ENCODE measurements at places on chromosomes 7 and 10. TPM values are rescaled to one million over a fixed set of nuclear protein-coding genes. Genes with fewer than 3 reads are reported as not detected.

The TACC2 gene
- 21.2 TPM for polyA plus RNA-seq

The FAM3C gene
- 27.0 TPM for polyA plus RNA-seq

The AHR gene
- 1.1 TPM for polyA plus RNA-seq

The MCU gene
- polyA plus RNA-seq = 62.2 TPM

The ADAM22 gene
- 5.6 TPM for polyA plus RNA-seq

The PLXNA4 gene
- polyA plus RNA-seq = 0.44 TPM

The STAG3 gene
- 1.3 TPM for polyA plus RNA-seq

DNA sequence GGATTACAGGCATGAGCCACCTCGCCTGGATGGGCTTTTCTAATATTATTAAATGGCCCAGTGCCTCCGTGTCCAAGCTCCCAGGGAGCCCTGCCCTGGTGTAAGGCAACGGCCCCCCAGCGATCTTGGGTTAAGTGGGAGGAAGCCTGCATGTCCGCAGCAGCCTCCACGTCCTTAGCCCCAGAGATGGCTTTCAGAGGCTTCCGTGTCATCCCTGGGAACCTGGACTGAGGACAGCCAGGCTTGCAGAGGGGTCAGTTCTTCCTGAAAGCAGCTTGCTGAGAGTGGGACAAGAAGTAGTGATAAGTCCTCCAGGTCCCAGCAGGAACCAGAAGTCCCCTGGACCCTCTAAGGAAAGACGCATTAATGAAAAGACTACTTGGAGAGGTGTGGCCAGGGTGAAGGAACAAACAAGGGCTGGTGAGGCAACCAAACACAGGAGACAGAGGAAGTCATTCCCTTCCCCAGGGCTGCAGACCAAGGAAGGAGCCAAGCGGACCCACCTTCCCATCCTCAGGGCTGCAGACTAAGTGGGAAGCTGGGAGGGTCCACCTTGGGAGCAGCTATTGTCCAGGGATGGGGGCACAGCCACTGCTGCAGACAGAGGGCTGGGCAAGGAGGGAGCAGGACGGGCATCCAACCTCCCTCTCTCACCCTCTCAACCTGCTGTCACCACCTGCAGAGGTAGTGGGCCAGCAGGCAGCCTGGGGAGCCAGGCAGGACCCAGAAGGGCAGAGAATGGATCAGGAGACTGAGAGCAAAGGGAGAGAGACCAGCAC is 13.0 kb upstream of the INSIG1 start:
- H3K4me1 ChIP-seq = peaks cover 4% of the 10 kb centered on the region
- H3K27me3 ChIP-seq = no peaks in the 10 kb centered on the region
- H3K27ac ChIP-seq = no peak overlapping the region
- no peaks in the 10 kb centered on the region for H3K36me3 ChIP-seq

DNA sequence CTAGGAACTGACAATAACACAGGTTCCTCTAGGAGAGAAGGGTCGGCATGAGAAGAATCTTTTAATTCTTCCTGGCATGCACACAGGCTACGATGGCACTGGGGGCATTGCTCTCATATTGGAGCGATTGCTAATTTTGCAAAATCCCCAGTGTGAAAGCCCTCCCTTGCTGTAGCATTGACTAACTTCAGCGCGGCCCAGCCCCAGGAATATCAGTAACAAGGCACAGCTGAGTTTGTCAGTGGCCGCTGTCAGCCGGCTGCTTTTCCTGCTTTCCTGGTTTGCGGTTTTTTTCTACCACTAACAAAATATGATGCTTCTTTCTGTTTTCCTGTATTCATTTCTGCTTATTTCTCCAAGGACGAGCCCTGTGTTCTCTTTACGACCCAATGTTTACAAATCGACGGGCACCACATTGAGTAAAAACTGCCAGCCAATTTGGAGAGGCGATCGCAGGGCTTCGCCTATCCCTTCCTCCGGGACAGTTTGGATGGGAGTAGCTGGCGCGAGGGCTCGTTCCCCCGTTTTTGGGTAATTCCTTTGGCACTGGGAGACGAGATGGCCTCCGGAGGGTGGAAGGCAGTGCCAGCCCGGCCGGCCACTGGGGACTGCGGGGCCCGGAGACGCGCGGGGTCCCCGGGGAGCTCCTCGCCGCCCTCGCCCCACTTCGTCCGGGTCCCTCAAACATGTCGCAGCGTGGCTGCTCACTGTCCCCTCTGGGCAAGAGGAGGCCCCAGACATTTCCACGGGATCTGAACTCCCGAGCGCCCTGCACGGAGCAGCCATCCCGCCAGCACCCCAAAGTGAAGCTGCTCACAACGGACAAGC is 967 bp downstream of the ADARB2 start:
- DNase-seq = no peak
- peaks cover 28% of the 10 kb centered on the region for H3K27me3 ChIP-seq
- no peak overlapping the region for H3K27ac ChIP-seq
- no peaks in the 10 kb centered on the region for H3K36me3 ChIP-seq
- H3K4me1 ChIP-seq = peaks cover 3% of the 10 kb centered on the region
- peak overlapping the region; percentile 56 for H3K4me3 ChIP-seq

- H3K4me3 ChIP-seq = no peak overlapping the region
- H3K27me3 ChIP-seq = no peaks in the 10 kb centered on the region
- DNase-seq = no peak
- peaks cover 6% of the 10 kb centered on the region for H3K4me1 ChIP-seq
- H3K36me3 ChIP-seq = no peaks in the 10 kb centered on the region
These were observed 3.5 kb upstream of the TCAF1 start for GRCh38 chr7:143905509-143905908.

GRCh38 chr7:11379641-11380040 is 406.0 kb downstream of the PHF14 start:
- H3K36me3 ChIP-seq = no peaks in the 10 kb centered on the region
- H3K4me1 ChIP-seq = no peaks in the 10 kb centered on the region
- no peak for DNase-seq
- no peak overlapping the region for H3K4me3 ChIP-seq
- no peaks in the 10 kb centered on the region for H3K27me3 ChIP-seq

- H3K4me3 ChIP-seq = no peak overlapping the region
- H3K27ac ChIP-seq = no peak overlapping the region
- H3K4me1 ChIP-seq = peaks cover 29% of the 10 kb centered on the region
- DNase-seq = peak; percentile 38
These were observed 6.5 kb downstream of the FAM53B start for GRCh38 chr10:124737708-124738107.

DNA sequence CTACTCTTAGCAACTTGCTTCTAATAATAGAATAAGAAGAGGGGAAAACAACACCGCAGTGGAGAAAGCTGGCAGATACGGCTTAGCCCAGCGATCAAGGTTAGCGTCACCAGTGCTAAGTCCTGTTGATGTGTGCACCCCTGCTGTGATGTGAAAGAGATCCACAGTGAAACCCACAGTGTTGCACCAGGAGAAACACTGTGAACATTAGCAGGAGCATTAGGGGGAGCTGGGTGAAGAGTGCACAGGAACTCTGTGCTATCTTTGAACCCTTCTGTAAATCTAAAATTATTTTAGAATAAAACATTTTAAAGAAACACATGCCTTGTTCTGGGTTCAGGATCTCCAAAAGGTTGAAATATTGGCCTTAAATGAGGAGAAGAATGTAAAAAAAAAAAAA is 154.1 kb upstream of the UNC5B start:
- no peak overlapping the region for H3K4me3 ChIP-seq
- H3K27me3 ChIP-seq = no peaks in the 10 kb centered on the region
- no peaks in the 10 kb centered on the region for H3K36me3 ChIP-seq
- H3K27ac ChIP-seq = no peak overlapping the region

All from H1 (cell line).